ENCODE measurements at places on chromosomes 2 and 18. TPM values are rescaled to one million over a fixed set of nuclear protein-coding genes. Genes with fewer than 3 reads are reported as not detected.

Gene CYS1
- total RNA-seq: 5.4 TPM

Gene ZNF804A
- 0.41 TPM for total RNA-seq

Gene NOL4
- 0.82 TPM for total RNA-seq

Gene SLC9A4
- 0.10 TPM for total RNA-seq

Gene EPAS1
- total RNA-seq: 83.4 TPM

Gene DNAH6
- total RNA-seq: 0.51 TPM

Gene BOLL
- 2.8 TPM for total RNA-seq

Gene IKZF2
- total RNA-seq: 28.6 TPM

Gene SCN1A
- 0.10 TPM for total RNA-seq

Gene SERPINB12
- total RNA-seq: 2.6 TPM

Gene TNS1
- 196 TPM for total RNA-seq

Gene MALL
- total RNA-seq: 19.2 TPM

Gene DSG1
- 17.2 TPM for total RNA-seq

Gene ERFE
- 14.1 TPM for total RNA-seq

Gene FER1L5
- total RNA-seq: under 0.01 TPM

Gene SERPINB11
- 1.0 TPM for total RNA-seq

Gene LYG2
- not detected for total RNA-seq
